ENCODE measurements at places on chromosomes 1 and 21.

DNA sequence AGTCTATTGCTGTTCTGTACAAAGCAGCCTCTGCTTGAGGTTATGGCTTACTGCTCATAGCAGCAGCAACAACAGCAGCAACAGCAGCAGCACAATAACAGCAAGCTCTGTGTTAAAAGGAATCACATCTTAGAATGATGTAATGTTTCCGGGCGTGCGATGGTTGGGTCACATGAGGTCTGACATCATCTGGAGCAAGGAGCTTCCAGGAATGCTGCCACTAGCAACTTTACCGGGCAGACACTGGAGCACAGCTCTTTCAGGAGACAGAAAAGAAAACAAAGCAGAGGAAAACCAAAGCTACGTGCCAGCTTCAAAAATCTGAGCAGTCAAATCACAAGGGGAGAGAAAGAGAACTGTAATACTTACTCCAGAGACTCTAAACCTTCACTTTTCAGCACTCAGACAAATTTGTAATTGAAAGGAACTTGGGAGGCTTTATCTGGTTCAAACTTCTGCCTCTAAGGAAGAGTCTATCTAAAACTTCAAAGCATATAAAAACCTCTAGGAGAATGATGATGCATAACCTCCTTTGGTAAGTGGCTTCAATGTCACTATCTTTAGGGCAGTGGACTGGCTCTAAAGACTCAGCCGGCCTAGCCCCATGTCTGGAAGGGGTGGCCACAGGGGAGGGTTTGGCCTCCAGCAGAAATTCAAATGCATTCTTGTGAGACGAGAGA, 28.3 kb upstream of the RAB3GAP2 start:
- DNase-seq = peak; percentile 85

- no peak for DNase-seq
These were observed 200.7 kb downstream of the KCNT2 start for GRCh38 chr1:196407358-196408051.

DNA sequence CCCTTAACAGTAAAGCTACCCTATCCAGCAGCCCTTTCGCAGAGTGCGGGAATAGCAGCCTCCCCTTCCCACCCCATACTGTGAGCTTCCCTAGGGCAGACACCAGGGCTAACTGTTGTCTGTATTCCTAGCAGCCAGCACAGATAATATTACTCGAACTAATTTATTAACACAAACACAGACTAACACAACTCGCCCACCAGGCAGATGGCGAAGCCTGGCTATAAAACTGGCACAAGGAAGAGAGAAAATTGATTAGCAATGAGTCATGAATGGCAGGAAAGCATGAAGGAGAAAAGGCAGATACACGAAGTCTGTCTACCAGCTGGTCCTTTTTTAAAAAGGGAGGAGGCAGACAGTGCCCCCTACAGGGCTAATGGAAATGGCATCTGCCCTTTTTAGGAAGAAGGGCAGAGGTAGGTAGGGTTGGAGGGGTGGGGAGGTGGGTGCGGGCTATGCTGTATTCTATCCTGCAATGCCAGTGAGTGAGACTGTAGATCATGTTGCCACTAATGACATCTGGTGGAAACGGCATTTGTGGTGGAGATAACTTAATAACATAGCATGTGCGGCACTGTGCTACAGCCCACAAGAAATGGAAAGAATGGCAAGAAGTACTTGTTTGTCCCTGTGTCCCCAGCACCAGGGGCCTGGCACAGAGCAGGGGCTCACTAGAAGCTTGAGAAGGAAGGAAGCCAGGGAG, 30.6 kb upstream of the CTPS1 start:
- DNase-seq = peak; percentile 73

GRCh38 chr1:207405814-207406213, 48.3 kb upstream of the CR2 start:
- no peak for DNase-seq

GRCh38 chr1:54723985-54724384, 8.3 kb downstream of the TTC4 start:
- no peak for DNase-seq

DNA sequence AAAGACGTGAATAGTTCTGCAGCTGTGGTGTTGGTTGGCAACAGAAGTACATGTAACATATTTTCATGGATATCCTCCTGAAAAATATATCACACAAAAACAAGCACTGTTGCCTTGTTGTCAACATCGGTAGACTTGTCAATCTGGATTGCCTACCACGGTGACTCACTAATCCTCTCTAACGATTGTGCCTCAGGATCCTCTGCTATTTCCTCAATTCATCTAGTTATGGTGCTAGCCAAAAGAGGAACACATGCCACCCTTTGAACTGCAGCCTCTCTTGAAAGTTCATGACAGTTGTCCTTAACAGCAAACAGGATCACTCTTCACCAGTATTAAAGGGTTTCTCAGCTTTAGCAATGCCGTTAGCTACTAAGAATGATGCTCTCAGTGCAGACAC, 25.7 kb downstream of the RASAL2 start:
- no peak for DNase-seq

DNA sequence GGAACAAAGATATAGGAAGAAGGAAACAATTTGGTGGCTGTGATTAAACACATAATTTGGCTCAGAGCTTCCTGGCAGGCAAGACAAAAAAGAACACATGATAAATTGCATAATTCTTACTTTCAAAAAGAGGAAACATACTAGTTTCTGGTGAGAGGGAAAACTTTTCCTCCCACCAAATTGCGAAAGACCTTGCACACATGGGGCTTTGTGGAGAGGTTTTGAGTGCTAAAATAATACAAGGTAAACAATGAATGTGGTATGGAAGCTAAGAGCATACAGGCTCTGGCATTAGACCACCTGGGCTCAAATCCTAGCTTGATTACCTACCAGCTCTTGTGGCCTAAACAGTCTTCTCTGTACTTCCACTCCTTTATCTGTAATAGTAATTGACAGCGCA, 140.2 kb upstream of the HOOK1 start:
- no peak for DNase-seq

DNA sequence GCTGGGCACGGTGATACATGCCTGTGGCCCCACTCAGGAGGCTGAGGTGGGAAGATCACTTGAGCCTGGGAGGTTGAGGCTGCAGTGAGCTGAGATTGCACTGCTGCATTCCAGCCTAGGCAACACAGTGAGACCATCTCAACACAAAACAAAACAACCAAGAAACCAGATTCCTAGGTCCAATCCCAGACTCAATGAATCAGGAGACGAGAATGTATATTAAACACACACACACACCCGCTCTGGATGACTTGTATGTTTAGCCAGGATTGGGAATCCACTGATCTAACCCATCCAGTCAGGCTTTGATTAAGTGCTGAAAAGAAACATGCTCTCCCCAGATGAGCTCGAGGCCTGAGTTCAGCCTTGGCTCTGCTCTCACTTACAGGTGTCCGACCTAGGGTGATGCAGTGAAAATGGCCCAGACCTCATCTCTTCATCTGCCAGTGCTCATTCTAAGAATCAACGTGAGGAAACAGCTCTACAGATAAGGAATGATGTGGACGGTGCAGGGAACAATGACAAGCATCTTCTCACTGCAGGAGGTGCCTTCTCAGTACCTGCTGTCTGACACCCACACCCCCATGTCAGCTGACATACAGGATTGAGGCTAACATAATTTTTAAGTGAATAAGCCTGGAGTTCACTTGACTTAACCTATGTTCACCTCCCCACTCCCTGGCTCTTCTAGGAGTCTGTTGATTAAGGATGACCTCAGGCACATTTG, 15.3 kb upstream of the SRSF4 start:
- DNase-seq = no peak

DNA sequence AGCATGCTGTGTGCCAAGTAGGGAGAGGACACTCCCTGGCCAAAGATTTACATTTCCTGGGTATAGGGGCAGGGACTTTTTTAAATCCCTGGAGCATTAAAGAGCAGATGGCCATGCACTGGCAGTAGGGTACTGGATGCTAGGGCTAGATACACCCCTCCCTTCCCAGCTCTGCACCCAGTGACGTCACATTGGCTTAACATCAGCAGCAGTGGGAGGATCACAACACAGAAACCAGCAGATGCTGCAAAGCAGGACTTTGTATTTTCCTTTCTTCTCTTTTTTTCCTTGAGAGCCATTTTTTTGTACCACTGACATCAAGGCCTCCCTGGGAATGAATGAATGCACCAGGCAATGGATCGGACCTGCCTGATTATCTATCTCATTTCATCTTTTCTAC, 243.0 kb downstream of the KAZN start:
- DNase-seq = no peak

DNA sequence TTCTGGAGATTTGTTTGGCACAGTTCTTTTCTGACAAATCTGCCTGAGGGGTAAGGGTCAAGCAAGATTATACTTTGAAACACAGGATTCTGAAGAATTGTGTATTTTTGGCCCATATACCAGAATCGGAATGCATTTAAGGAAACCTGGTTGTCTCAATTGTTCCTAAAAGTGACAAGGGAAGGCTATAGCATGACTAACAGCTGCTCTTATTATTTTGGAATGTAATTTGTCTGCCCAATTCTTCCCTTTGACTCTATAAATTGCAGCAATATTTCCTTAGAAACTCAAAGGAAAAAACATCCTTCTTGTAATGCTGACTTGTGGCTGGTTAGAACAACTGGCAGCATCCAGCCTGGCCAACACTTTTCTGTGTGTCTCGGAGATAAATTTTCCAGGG, 15.8 kb upstream of the VCAM1 start:
- DNase-seq = no peak

GRCh38 chr21:42724226-42724920, 71.0 kb downstream of the PDE9A start:
- peak; percentile 55 for DNase-seq

DNA sequence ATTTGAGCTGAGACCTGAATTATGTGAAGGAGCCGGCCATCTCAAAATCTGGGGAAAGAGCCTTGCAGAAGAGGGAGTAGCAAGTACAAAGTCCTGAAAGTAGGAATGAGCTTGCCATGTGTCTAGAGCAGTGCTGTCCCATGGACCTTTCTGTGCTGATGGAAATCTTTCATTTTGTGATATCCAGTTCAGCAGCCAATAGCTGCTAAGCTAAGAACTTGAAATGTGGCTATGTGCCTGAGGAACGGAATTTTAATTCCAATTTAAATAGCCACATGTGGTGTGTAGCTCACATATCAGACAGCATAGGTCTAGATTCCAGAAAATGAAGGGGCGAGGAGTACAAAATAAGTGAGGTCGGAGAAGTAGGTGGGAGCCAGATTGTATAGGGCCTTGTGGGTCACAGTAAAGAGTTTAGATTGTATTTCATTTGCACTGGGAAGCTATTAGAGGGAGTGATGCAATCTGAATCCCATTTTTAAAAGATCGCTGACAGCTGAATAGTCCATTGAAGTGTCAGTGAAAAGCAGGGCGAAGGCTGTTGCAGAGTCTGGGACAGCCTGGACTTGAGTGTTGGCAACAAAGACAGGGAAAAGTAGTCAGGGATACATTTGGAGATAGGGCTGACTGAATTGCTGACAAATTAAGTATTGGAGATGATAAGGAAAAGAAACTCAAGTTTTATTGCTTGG, 80.3 kb downstream of the TMEM200B start:
- DNase-seq = no peak

- no peak for DNase-seq
These were observed 11.5 kb downstream of the ABL2 start for GRCh38 chr1:179217943-179218507.

GRCh38 chr1:12384836-12385456, 155.1 kb downstream of the VPS13D start:
- no peak for DNase-seq

Data from ureter (tissue), 1 donor.